ENCODE measurements at places on chromosomes 16 and 17.

DNA sequence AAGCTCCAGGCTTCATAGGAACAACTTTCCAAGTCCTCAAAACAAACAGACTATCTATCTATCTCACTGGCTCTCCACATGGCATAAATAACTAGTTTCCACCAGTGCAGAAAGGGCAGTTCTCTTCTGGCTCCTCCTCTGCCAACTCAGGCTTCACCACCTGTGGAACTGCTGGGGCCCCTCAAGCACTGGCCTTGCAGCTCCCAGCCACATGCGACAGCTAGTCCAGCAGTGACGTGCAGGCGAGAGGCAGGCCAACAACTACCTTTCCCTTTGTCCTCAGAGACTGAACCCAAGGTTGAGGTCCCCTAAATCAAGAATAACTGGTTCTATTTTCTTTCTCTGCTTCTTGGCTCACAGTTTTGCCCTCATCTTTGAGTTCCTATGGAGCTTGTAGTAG is 137.6 kb downstream of the AATF start:
- no peak for DNase-seq

DNA sequence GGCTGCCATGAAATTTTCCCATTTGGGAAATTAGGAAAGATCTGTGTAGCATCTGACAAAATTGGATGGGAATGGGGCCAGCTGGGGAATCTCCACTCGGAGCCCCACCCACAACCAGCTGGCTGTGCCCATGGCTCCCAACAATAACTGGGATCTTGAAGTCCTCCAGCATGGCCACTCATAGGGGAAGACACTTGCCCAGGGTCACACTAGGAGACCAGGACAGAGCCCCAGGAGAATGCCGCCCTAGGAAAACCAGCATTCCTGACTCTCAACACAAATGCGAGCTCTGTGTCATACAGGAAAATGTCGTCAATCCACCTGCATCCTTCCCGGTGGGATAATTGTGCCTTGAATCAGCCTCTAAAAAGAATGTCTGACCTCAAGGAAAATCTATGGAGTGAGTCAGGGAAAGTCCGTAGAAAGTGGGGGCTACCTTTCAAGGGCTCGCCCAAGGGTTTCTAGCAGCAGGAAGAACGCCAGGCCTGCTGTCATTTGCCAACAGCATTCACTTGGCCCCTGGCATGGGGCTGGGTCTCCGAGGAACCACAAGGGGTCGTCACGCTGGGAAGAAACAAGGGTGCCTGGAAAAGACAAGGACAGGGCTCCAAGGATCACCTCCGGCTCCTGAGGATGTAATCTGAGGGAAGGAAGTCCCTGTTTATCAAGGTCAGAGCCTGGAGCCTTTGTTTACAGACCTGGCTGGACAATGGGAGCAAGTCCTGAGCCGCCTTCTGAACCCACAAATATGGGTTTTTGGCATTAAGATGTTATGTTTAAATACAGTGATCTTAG is 15.9 kb downstream of the CDH5 start:
- DNase-seq: no peak

DNA sequence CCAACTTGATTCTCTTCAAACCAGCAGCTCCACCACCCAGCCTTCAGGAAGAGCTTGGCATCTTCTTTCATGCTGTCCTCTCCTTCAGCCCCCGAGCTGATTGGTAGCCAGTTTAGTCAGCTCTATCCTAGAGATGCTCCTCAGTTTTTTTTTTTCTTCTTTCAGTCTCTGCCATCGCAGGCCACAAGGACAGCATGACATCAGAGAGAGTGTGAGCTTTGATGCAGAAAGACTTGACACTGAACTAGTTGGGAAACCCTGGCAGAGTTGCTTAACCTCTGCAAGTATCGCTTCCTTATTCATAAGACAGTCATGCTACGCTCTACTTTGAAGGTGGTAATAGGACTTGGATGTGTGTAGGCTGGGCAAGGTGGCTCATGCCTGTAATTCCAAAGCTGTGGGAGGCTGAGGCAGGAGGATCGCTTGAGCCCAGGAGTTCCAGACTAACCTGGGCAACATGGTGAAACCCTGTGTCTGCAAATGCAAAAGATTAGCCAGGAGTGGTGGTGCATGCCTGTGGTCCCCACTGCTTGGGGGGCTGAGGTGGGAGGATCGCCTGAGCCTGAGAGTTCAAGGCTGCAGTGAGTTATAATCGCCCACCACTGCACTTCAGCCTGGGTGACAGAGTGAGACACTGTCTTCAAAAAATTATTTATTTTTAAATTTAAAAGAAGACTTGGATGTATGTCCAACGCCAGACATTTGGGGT is 2.6 kb downstream of the CD300LB start:
- DNase-seq: no peak

- no peak for DNase-seq
Measured at GRCh38 chr16:19137201-19138128, 23.7 kb downstream of the ITPRIPL2 start.

- no peak for DNase-seq
Measured at GRCh38 chr17:50830352-50830751, 5.0 kb upstream of the WFIKKN2 start.
